ENCODE measurements at places on chromosomes 3 and 15.

DNA sequence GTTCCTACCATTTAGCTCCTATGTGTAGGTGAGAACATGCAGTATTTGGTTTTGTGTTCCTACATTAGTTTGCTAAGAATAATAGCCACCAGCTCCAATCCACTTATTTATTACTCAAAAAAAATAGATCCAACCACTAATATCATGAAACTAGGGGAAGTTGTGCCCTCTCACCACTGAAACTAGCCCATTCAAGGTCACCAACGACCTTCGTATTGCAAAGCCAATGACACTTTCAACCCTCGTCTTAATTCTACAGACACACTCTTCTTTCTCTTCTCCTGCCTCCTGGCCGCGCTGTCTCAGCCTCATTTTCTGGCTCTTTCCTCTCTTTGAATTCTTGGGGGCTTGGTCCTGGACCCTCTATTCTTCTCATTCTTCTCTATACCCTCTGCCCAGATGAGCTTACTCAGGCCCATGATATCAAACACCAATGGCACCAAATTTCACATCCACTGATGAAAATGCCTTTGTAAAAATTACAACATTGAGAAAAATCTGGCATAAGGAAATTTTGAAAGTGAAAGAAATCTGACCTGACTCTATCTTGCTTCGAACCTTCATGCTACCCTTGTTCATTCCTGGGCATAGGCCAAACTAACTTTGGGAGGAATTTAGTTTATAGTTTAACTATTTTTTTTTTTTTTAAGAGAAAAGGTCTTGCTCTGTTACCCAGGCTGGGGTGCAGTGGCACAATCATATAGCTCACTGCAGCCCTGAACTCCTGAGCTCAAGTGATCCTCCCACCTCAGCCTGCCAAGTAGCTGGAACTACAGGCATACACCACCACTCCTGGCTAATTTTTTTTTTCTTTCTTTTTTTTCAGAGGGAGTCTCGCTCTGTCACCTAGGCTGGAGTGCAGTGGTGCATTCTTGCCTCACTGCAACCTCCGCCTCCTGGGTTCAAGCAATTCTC lies 25.4 kb upstream of the LIMD1 start:
- no peak for DNase-seq

- no peak for DNase-seq
These were observed 14.6 kb downstream of the ADAMTS9 start for GRCh38 chr3:64673159-64673715.

DNA sequence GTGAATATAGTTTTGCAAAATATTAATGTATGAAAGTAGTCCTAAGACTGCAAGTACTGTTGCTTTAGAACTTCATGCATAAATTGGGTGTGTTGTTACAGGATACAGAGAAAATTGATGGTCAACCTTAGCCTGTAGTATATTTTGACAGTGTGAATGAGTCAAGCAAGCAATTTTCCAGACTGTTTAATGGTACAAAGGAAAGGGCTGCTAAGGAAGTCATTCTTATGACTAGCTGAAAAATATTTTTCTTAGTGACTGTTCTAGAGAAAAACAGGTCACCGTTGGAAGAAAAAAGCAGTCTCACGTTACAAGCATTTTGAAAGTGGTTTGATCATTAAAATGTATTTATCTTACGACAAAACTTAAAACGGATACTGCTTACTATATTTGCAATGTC lies 49.2 kb downstream of the MBNL1 start:
- DNase-seq: no peak

GRCh38 chr3:143627336-143627735 lies 220.9 kb downstream of the SLC9A9 start:
- no peak for DNase-seq

- DNase-seq: no peak
These were observed 845.3 kb downstream of the MCTP2 start for GRCh38 chr15:95076678-95076990.

DNA sequence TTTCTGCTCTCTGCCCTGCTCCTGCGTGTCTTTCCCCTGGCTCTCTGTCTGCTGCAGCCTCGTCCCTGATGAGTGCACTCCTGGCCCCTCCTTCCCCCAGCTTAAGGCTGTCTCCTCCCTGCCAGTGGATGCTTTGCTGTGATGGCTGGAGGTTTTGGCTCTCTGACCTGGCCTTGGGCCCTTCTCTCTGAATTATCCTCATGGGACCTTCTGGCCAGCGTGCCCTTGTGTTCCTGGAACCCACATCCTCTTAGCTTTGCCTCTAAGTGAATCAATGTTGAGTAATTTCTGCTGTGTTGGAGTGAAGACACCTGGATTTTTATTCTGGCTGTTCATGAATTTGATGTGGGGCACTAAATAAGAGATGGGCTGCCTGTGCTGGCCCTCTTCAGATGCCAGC lies 9.8 kb upstream of the TNFAIP8L3 start:
- DNase-seq: no peak
